T-helper 17 cell (primary cell): ENCODE measurements at places on chromosomes 2 and 18. TPM values are rescaled to one million over a fixed set of nuclear protein-coding genes. Genes with fewer than 3 reads are reported as not detected.

LBH gene
- 127 TPM for total RNA-seq

CIB4 gene
- not detected for total RNA-seq

WDSUB1 gene
- total RNA-seq, result 4.4 TPM

CNGA3 gene
- total RNA-seq, result not detected

KLHL30 gene
- not detected for total RNA-seq

DCC gene
- not detected for total RNA-seq

ATP6V1B1 gene
- total RNA-seq, result not detected

GCG gene
- total RNA-seq, result not detected

MARCHF7 gene
- total RNA-seq, result 62.0 TPM

SDC1 gene
- not detected for total RNA-seq

CD226 gene
- 106 TPM for total RNA-seq

DSG4 gene
- not detected for total RNA-seq

EDAR gene
- 1.3 TPM for total RNA-seq

RAX gene
- not detected for total RNA-seq

TYW5 gene
- total RNA-seq, result 9.4 TPM

UCN gene
- total RNA-seq, result 1.6 TPM

GRCh38 chr2:67581751-67582150, 184.6 kb downstream of the ETAA1 start:
- DNase-seq, result no peak

- no peak for DNase-seq
Observed at GRCh38 chr2:8009010-8009597, 672.8 kb upstream of the ID2 start.

DNA sequence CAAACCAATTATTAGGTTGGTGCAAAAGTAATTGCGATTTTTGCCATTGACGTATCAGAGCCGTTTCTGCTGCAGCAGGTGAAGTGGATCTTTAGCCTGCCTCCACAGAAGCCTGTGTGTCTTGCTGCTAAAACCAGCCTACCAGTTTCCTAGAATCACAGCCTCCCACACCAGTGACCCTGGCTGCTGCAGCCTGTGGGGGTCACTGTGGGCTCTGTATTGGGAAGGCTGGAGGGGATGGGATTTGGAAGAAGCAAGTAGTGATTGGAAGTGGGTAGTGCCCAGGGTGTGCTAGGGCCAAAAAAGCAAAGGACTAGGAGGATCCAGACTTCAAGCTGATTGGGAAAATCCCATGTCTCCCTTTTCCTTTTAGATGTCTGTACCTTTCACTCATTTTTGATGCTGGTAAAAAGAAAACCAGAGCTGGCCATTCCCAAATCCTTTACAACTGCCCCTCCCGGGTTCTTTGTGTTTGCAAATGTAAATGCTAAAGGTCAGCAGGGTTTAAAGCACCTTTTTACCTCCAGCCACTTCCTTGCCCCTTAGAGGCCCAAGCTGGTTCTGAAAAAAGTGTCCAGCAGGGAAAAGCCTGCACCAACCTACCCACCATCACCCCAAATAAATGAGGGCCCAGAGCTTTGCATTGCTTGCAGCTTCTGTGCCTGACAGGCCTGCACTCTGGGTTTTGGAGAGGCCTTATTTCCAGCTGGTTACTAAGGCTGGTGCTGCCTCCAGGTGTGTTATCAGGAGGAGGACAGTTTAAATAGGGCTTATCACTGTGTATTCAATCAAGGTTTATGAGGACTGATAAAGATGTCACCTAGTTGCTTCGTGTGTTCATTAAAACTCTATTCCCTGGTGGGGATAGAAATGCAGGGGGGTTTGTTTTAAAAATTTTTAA, 172.0 kb downstream of the MIB1 start:
- no peak for DNase-seq

- DNase-seq, result no peak
Observed at GRCh38 chr2:133516405-133517026, 51.7 kb downstream of the NCKAP5 start.

- DNase-seq, result no peak
Observed at GRCh38 chr18:13444430-13445240, 226.1 kb downstream of the LDLRAD4 start.

DNA sequence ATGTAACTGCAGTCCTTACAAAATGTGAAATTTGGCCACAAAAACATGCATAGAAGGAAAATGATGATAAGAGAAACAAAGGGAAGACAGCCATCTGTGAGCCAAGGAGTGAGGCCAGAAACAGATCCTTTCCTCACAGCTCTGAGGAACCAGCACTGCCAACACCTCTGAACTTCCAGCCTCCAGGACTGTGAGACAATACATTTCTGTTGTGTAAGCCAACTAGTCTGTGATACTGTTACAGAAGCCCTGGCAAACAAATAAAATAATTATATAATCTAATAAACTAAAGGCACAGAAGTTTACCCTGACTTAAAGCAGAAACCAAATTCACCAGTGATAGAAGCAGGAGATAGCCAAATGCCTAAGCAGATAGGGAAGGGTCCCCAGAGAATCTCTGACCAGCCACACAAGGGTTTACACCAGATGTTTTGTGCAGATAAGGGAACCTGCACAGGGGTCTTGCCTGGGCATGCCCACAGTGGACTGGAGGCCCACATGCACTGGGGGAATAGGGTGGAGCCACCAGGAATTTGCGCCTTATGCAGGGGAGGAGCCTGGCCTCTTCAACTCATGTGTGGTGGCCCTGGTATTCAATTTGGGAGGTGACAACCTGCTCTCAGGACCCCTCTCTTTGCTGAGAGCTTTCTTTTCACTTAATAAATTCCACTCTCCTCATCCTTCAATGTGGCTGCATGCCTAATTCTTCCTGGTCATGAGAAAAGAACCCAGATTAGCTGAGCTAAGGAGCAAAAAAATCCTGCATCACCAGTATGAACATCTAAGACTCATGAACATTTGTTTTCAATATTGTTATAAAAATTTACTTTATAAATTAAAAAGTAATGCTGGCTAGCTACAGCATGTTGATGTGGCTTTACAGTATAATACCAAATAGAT, 3.8 kb upstream of the GCC2 start:
- DNase-seq, result no peak

DNA sequence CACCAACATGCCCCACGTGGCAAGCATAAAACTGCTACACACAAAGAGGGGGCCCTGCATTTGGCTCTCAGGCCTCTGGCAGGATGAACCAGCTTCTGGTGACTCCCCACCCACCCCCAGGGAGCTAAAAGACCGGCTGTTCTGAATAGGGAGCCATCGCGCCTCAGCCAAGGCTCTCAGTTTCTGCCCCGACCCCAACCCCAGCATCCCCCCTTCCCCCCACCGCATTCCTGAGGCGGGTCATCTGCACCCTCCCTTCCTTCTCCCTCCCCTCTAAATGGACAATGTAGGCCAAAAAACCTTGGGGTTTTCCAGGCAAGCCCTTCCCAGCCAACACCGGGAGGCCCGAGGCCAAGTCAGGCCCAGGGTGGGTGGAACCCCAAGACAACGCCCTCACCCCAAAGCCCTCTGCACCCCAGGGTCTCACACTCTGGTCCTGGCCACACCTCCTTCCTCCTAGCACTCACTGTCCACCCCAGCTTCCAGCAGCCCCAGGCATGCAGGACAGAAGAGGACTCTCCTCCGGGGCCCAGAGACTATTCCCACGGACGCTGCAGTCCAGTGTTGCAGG, 5.7 kb downstream of the CYP26B1 start:
- no peak for DNase-seq

GRCh38 chr2:6800553-6800952, 65.2 kb downstream of the CMPK2 start:
- no peak for DNase-seq

GRCh38 chr2:172169611-172170010, 66.9 kb upstream of the DLX2 start:
- no peak for DNase-seq

GRCh38 chr2:134290358-134290757, 36.5 kb downstream of the MGAT5 start:
- DNase-seq, result no peak

DNA sequence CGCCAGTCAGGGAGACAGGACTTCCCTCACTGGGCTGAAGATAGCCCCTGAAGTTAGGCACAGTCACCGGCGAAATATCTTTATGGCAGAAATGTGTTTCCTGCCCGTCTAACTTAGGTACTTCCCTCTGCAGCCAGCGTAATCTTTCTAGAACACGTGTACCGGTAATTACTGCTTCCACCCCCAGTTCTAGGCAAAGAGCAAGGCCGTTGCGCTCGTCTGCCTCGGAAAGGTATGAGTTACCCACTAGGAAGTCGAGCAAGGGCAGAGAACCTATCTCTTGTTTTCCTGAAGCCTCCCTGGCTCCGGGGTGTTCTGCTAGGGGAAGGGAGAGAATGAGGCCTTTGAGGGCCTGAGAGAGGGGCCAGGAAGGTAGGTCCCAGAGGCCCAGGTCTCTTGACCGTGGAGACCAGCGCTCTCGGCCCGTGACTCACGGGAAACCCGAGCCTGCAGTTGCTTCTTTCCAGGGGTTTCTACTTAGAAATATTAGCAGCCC, 70.0 kb downstream of the TWSG1 start:
- no peak for DNase-seq

GRCh38 chr2:74536166-74536950, 6.6 kb downstream of the HTRA2 start:
- no peak for DNase-seq

GRCh38 chr2:237441605-237442274, 27.8 kb upstream of the COL6A3 start:
- no peak for DNase-seq

- DNase-seq, result no peak
Observed at GRCh38 chr2:60558536-60558935, 5.1 kb upstream of the BCL11A start.

DNA sequence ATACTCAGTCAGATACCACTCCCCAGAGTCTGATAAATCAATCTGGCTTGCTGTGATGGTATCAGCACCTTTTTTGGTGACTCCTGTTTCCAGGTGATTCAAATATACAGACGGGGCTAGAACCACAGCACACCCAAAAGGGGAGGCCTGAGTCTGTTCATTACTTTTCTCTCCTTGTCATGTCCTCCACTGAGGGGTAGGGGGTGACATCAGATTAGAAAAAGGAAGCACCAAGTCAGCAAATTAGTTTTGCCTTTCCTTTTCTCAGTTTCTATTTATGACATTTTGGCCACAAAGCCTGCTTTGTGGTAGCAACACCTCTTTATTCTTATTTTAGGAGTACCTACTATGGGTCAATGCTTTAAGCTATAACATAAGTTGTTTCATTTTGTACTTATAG, 127.4 kb downstream of the CCDC102B start:
- no peak for DNase-seq

GRCh38 chr18:41690332-41691127, 264.5 kb upstream of the PIK3C3 start:
- DNase-seq, result no peak

GRCh38 chr2:43276266-43276941, 50.0 kb upstream of the ZFP36L2 start:
- no peak for DNase-seq

GRCh38 chr2:224724331-224724730, 8.2 kb upstream of the CCDC195 start:
- DNase-seq, result no peak

DNA sequence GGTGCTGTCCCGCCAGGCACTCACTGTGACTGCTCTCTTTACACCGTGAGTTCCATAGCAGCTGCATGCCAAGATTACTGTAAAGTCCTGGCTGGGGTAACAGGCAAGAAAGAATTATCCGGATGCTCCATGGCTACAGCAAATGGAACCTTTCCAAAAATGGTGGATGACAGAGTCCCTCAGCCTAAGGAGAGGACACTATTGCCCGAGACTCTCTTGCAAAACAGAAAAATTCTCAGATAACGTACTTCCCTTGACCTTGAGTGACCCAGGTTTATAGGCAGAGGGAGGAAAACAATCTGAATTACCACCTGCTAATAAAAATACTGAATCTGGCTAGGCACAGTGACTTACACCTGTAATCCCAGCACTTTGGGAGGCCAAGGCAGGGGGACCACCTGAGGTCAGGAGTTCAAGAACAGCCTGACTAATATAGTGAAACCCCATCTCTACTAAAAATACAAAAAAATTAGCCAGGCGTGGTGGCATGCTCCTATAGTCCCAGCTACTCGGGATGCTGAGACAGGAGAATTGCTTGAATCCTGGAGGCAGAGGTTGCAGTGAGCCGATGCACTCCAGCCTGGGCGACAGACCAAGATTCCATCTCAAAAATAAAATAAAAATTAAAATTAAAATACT, 4.5 kb downstream of the CYS1 start:
- no peak for DNase-seq

GRCh38 chr2:191626497-191627151, 51.3 kb upstream of the NABP1 start:
- no peak for DNase-seq

- DNase-seq, result no peak
Observed at GRCh38 chr2:46072101-46072820, 224.9 kb upstream of the EPAS1 start.

GRCh38 chr2:158686210-158686691, 108.9 kb upstream of the DAPL1 start:
- no peak for DNase-seq

DNA sequence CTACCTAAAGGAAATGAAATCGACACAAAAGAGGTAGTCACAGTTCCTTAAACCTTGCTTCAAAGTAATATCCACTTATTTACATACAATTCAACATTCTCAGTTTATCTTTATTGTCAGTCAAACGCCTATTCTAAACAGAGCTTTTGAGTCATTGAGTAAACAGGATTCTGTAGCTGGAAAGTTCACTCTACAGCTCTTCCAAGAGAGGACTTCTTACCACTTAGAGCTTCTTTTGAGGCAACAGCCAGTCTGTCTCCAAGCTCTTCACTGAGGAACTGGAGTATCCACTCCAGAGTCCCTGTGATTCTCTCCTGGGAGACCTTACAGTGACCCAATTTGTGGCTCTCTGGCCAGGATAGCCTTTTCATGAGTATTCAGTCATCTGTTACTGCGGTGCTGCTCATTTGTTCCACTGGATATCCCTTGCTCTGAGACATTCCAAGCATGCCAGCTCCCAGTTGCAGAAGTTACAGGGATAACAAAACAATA, 210.9 kb upstream of the OSR1 start:
- DNase-seq, result no peak

DNA sequence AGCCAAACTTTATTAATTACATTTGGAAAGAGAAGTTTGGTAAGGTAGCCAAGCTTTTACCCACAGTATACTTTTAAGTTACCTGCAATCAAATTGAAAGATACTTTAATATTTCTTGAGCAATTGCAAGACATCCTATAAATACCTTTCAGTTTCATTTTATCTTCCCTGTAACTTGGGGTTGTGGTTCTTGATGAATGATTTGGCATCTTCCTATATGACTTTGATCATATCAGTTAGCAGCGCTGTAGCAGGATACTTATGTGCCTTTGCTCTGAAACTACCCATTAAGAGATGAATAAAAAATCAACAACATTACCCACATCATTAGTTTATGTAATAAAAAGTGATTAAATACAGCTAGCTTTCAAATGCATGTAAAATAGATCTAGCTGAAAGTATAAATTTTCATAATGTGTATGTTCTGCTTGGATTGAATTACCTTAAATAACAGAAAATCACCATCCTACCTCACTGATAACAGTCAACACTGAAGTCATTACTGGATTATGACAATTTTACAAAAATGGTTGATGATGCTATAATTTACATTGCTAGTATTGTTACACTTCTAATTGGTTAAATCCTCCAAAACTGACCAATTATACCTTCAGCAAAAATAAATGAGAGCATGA, 50.4 kb downstream of the MMADHC start:
- DNase-seq, result no peak
